ENCODE measurements at places on chromosomes 11 and 22.

- DNase-seq = no peak
Observed at GRCh38 chr11:36109850-36110606, 166.2 kb downstream of the LDLRAD3 start.

GRCh38 chr22:40423882-40424640, 53.7 kb downstream of the SGSM3 start:
- DNase-seq = no peak

DNA sequence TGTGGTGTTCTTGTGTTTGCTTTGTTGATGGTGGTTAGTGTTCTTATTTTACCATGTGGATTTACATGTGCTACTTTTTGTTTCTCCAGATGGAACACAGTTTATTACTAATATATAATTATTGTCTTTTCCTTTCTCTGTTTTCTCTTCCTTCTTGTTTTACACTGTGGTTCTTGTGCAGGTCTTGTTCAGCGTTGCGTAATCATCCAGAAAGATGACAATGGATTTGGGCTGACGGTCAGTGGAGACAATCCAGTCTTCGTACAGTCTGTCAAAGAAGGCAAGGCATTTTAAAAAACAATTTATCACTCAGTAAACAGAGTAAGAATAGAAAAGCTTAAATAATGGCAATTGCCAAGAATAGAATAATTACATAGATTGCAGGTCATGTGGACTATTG, 84.4 kb downstream of the ARHGEF12 start:
- DNase-seq = no peak

GRCh38 chr22:36783743-36784142, 7.8 kb upstream of the IFT27 start:
- DNase-seq = no peak

- peak; percentile 51 for DNase-seq
Observed at GRCh38 chr11:8652140-8652539, 30.3 kb downstream of the TRIM66 start.

- no peak for DNase-seq
Observed at GRCh38 chr22:39364714-39365491, 15.1 kb downstream of the SYNGR1 start.

GRCh38 chr11:12110714-12111548, 541 bp downstream of the MICAL2 start:
- no peak for DNase-seq

GRCh38 chr11:33515347-33515746, 185.3 kb downstream of the C11orf91 start:
- no peak for DNase-seq

GRCh38 chr22:40094485-40094884, 83.2 kb upstream of the TNRC6B start:
- DNase-seq = no peak

GRCh38 chr11:35681163-35681767, 18.7 kb downstream of the TRIM44 start:
- DNase-seq = no peak

GRCh38 chr11:13884158-13884799, 78.2 kb upstream of the SPON1 start:
- DNase-seq = peak; percentile 46

DNA sequence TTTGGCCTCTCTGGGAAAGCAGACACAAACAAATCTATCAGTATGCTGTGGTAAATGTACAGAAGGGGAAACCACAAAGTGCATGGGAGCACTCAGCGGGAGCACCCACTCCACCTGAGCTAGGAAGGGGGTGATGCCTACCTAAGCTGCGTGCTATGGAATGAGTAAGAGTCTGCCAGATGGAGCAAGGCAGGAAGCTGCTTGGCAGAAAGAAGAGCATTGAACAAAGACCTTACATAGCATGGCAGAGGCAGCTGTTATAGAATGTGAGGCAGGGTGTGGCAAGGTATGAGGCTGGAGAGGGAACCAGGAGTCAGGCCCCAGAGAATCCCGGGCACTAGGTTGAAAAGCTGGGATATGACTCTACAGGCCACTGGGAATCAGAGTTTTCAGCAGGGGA, 13.8 kb upstream of the MTFP1 start:
- DNase-seq = peak; percentile 30

Data from RWPE1 (cell line).